Chondrocyte (in vitro differentiated cells): ENCODE measurements at places on chromosomes 12 and 14. TPM values are rescaled to one million over a fixed set of nuclear protein-coding genes. Genes with fewer than 3 reads are reported as not detected.

DNA sequence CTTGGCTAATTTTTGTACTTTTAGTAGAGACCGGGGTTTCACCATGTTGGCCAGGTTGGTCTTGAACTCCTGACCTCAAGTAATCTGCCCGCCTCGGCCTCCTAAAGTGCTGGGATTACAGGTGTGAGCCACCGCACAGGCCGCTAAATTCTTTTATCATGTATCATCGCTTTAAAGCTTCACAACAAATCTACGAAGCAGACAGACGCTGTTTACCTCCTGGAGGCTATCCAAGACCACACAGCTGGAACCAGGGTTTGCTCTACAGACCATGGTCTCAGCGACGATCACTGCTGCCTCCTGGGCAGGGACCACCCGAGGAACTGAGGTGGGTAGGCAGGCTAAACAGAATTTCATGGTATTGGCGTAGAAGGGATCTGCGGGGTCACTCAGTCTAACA lies 27.2 kb downstream of the KRT80 start:
- H3K4me3 ChIP-seq, result no peak overlapping the region
- H3K4me1 ChIP-seq, result peaks cover 55% of the 10 kb centered on the region
- H3K27ac ChIP-seq, result no peak overlapping the region
- H3K36me3 ChIP-seq, result no peaks in the 10 kb centered on the region
- H3K27me3 ChIP-seq, result no peaks in the 10 kb centered on the region

Gene KRT7
- 187 to 277 TPM (median 266 TPM) in 3 replicates for total RNA-seq

GRCh38 chr14:74904635-74905503 lies 18.2 kb downstream of the RPS6KL1 start:
- H3K4me1 ChIP-seq, result peaks cover 4% of the 10 kb centered on the region
- H3K27ac ChIP-seq, result peak overlapping the region; percentile 33
- DNase-seq, result no peak
- peaks cover 21% of the 10 kb centered on the region for H3K36me3 ChIP-seq

- H3K4me3 ChIP-seq, result no peak overlapping the region
- H3K36me3 ChIP-seq, result peaks cover 11% of the 10 kb centered on the region
- no peak for DNase-seq
- H3K4me1 ChIP-seq, result peaks cover 5% of the 10 kb centered on the region
Observed at GRCh38 chr12:105554856-105555255, 224.4 kb downstream of the C12orf75 start.

Gene PRKAB1
- 19.7 to 23.9 TPM (median 20.8 TPM) in 3 replicates for total RNA-seq

DNA sequence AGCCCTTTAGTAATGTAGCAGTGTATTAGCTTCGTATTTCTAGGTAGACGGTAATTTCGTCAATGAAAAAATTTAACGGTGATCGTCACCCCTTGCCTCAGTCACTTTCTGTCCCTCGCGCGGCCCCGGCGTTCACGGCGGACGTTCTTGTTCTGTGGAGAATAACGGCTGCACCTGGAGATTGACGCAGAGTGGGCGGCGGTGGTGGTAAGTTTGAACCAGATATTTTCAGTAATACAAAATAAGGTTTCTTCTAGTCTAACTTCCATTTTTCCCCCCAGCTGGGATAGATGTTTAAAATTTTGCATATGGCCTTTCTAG lies 341 bp downstream of the ZNF10 start:
- H3K4me3 ChIP-seq, result peak overlapping the region; percentile 96
- no peaks in the 10 kb centered on the region for H3K27me3 ChIP-seq
- DNase-seq, result no peak
- peaks cover 38% of the 10 kb centered on the region for H3K36me3 ChIP-seq
- H3K4me1 ChIP-seq, result peaks cover 12% of the 10 kb centered on the region

Gene CLMN
- 6.7 to 7.7 TPM (median 7.3 TPM) in 3 replicates for total RNA-seq

DNA sequence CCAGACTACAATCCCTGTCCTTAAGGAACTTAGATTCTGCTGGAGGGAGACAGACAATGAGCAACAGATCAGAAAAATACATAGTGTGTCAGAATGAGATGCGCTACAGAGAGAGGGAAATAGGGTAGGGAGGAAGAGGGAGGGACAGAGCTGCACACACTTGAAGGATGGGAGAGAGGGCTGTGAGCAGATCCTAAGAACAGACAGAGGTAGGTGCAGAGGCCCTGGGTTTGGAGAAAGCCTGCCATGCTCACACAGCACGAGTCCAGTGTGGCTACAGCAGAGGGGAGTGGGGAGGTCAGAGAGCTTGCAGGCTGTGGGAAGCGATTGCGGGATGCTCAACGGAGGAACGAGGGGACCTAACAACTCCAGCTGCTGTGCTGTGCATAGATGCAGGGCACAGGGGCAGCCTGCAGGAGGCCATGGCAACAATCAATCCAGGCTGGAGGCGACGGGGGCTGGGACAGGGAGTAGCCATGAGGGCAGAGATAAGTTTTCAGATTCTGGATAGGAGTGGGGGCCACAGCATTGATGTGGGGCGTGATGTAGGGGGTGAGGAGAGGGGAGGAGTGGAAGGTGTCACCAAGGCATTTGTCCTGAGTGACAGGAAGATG lies 20.7 kb downstream of the FAIM2 start:
- no peaks in the 10 kb centered on the region for H3K4me1 ChIP-seq
- peaks cover 25% of the 10 kb centered on the region for H3K27me3 ChIP-seq
- no peak overlapping the region for H3K4me3 ChIP-seq
- H3K27ac ChIP-seq, result no peak overlapping the region

DNA sequence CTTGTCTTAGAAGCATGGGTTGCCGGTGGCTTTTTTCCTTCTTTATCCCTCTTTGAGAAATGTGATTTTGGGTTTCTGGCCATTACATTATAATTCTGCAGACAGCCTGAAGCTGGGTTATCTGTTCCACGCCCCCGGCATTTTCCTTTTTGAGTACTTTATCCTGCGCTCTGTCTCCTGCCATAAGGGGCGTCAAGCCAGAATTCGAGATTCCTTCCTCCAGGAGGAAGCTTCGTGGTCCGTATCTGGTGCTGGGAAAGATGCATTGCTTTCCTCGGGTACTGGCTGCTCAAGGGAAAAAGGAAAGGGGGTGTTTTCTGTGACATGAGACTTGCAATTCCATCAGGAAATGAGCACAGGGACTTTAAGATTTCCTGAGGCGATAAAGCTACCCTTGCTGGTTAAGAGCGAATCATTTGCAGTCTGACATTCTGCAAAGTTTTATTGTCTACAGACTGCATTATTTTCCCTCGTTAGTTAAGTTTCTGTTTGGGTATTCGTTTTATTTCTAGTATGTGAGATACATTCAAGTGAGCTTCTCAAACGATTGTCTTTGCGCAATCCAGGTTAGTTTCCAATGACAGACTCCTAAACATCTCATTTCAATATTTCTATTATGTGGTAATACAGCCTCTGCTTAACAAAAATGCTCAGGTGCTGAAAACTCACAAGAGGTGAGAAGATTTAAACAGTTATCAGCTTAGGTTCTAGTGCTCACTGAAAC lies 694 bp downstream of the AKAP5 start:
- DNase-seq, result no peak
- no peaks in the 10 kb centered on the region for H3K27me3 ChIP-seq
- H3K4me1 ChIP-seq, result peaks cover 12% of the 10 kb centered on the region
- H3K27ac ChIP-seq, result peak overlapping the region; percentile 15
- peak overlapping the region; percentile 71 for H3K4me3 ChIP-seq

Gene ACAD10
- total RNA-seq, result 13.0 to 19.6 TPM (median 13.0 TPM) in 3 replicates

- peaks cover 8% of the 10 kb centered on the region for H3K36me3 ChIP-seq
- DNase-seq, result no peak
- no peaks in the 10 kb centered on the region for H3K4me1 ChIP-seq
- no peak overlapping the region for H3K4me3 ChIP-seq
- H3K27me3 ChIP-seq, result no peaks in the 10 kb centered on the region
- H3K27ac ChIP-seq, result no peak overlapping the region
Observed at GRCh38 chr12:102010265-102010994, 51.4 kb downstream of the WASHC3 start.

Gene RASSF8
- 28.1 to 54.6 TPM (median 46.2 TPM) in 3 replicates for total RNA-seq

DNA sequence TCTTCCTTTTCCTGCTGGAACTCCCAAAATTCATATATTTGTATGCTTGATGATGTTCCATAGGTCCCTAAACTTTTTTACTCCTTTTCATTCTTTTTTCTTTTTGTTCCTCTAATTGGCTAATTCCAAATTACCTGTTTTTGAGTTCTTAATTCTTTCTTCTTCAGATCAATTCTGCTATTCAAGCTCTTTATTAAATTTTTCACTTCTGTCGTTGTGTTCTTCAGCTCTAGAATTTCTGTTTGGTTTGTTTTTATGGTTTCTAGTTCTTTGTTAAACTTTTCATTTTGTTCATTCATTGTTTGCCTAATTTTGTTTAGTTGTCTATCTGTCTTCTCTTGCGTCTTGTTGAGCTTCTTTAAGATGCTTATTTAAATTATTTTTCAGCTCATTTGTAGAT lies 154.8 kb downstream of the TPH2 start:
- H3K27ac ChIP-seq, result no peak overlapping the region
- H3K4me3 ChIP-seq, result no peak overlapping the region
- no peak for DNase-seq
- no peaks in the 10 kb centered on the region for H3K4me1 ChIP-seq
- H3K27me3 ChIP-seq, result peaks cover 3% of the 10 kb centered on the region

DNA sequence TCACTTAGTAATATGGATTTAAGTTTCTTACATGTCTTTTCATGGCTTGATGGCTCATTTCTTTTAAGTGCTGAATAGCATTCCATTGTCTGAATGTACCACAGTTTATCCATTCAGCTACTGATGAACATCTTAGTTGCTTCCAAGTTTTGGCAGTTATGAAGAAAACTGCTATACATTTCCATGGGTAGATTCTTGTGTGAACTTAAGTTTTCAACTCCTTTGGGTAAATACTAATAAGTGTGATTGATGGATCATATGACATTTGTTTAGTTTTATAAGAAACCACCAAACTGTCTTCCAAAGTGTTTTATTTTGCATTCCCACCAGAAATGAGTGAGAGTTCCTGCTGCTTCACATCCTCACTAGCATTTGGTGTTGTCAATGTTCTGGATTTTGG lies 119.2 kb downstream of the NAV3 start:
- DNase-seq, result no peak
- peaks cover 37% of the 10 kb centered on the region for H3K4me1 ChIP-seq
- no peaks in the 10 kb centered on the region for H3K27me3 ChIP-seq
- no peak overlapping the region for H3K4me3 ChIP-seq
- peaks cover 19% of the 10 kb centered on the region for H3K36me3 ChIP-seq
- no peak overlapping the region for H3K27ac ChIP-seq

Gene ENDOU
- not detected in 3 replicates for total RNA-seq

DNA sequence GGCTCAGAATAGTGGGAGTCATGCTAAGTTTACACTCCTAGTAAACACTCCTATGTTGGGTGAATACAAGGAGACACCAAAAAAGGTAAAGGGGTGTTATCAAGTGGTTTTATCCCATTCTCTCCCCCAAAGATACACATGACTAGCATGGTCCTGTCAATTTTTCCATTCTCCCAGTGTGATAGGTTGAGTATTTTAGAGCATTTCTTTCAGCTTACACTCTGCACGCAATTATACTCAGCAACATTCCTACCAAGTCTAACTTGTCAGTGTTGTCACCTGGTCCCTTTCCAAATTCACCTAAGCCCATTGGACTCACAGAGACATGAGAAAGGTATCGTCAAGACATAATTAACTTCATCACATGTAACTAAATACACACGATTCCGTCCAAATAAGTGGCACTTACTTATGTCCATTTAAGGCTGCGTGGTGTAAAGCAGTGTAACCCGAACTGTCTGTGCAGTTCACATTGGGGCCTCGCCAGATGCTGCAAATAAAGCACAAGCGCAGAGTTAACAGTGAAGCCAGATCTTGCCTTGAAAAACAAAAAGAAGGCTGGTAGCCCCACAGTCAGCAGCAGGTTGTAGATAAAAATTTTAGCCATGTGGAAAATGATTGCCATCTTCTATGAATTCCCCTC lies 159.7 kb downstream of the ANKS1B start:
- DNase-seq, result no peak
- no peaks in the 10 kb centered on the region for H3K4me1 ChIP-seq
- H3K4me3 ChIP-seq, result no peak overlapping the region
- H3K27me3 ChIP-seq, result peaks cover 10% of the 10 kb centered on the region

- DNase-seq, result no peak
- H3K27ac ChIP-seq, result peak overlapping the region; percentile 91
- peaks cover 75% of the 10 kb centered on the region for H3K4me1 ChIP-seq
- no peaks in the 10 kb centered on the region for H3K27me3 ChIP-seq
- H3K36me3 ChIP-seq, result no peaks in the 10 kb centered on the region
- no peak overlapping the region for H3K4me3 ChIP-seq
Observed at GRCh38 chr14:61476105-61476753, 154.8 kb downstream of the PRKCH start.

Gene KRT74
- not detected in 3 replicates for total RNA-seq
